ENCODE measurements at places on chromosomes 11 and 22.

DNA sequence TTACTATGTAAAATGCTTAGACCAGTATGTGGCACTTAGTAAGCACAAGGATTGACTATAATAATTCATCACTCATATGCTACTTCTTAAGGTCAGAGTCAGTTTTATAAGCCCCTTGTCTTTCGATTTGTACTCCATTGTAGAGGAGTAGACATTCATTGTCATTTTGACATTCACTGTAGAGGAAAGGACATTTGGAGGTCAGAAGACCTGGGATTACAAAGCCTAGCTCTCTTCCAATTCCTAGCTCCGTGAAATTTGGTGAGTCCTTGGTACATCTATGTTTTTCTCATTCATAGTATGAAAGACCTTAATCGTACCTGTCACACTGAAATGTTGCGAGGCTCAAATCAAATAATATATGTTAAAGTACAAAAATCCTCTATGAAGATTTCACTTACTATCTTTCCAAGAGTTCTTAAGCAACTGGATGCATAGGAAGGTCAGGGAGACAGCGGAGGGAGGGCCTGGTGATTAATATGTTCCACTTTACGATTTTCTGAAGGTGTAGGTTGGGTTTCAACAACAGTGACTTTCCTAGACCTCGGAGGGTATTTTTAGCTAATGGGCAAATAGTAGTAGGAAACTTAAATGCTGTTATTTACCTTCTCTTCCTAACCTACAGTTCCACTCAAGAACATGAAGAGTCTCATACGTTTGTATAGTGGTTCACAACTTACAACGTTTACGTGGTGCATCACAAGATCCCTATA is 1.4 kb upstream of the EMSY start:
- DNase-seq, result no peak

- no peak for DNase-seq
Measured at GRCh38 chr11:31237819-31238760, 131.4 kb downstream of the DCDC1 start.

- DNase-seq, result no peak
Measured at GRCh38 chr11:120334332-120334731, 1.9 kb upstream of the ARHGEF12 start.

GRCh38 chr11:109785714-109786113 is 307.5 kb upstream of the ZC3H12C start:
- DNase-seq, result no peak

- DNase-seq, result no peak
Measured at GRCh38 chr11:24391167-24391566, 105.7 kb upstream of the LUZP2 start.

DNA sequence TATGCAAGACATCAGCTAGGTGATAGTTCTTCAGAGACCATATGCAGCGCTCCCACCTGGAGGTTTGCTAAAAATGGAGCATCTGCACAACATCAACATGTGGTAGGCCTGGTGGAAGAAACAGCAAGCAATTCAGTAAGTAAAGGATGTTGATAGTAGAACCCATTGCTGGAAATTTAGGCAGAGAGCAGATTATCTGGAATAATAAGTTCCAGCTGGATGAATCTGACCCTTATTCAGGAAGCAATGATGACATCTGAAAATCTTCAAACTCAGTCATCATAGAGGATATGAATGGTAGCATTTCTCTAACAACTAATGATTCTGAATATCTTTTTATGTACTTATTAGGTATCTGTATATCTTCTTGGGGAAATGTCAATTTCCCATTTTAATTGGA is 225.2 kb upstream of the ANO3 start:
- no peak for DNase-seq

- no peak for DNase-seq
Measured at GRCh38 chr11:122642472-122642922, 13.0 kb upstream of the UBASH3B start.
